ENCODE measurements at places on chromosomes 12 and 14.

- DNase-seq, result no peak
Observed at GRCh38 chr12:84572196-84572595, 340.4 kb downstream of the SLC6A15 start.

- no peak for DNase-seq
Observed at GRCh38 chr14:99872786-99873440, 79.7 kb downstream of the EML1 start.

- DNase-seq, result peak; percentile 68
Observed at GRCh38 chr14:20530771-20531571, 25.6 kb downstream of the RNASE10 start.

DNA sequence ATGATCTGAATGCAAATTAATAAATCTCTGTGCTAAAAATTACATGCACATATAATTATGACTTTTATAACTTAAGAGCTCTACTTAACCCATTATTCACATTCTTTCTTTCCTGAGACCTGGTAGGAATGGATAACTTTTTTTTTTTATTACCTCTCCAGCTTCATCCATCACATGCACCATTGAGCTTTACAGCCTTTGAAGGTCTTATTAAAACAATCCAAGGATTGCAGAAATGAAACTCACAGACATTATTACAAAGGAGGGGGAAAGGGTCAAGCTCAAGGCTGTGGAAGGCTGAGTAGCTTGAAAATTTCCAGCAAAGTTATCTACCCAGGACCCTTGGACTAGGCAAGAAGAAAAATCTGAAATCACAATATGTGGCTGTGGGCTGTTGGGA is 202.5 kb upstream of the GRIP1 start:
- DNase-seq, result no peak

- no peak for DNase-seq
Observed at GRCh38 chr12:48486679-48487078, 4.4 kb downstream of the C12orf54 start.

DNA sequence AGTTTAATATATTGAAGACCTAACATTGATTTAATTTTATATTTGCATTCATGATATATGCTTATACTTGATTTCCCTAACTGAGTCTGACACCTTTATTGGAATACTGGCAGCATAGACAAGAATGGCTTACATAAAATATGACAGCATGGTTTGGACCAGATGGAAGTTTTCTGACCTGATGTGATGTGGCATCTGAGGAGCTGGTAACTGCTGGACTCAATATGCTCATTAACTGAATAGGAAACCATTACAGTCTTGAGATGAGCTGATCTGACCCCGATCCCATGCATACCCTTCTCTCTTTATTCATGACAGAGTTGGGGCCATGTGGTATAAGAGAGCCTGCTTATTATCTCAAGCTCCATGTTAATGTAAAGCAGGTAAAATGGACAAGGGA is 604.8 kb upstream of the SEL1L start:
- DNase-seq, result no peak

- DNase-seq, result peak; percentile 81
Observed at GRCh38 chr14:74905595-74906142, 17.4 kb downstream of the RPS6KL1 start.

- DNase-seq, result no peak
Observed at GRCh38 chr14:78508023-78508422, 337.9 kb downstream of the NRXN3 start.

DNA sequence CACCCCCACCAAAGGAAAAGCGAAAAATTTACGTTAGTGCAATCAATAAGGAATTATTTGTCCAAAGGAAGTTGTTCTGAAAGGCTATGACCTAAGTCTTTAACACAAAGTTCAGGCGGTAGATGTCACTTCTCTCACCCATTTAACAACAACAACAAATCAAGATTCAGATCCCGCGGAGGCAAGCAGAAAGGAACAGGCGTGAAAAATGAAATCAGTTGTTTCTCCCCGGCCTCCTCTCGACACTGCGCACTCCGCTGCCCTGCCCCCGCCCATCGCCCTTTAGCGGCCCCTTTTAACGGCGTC is 1.4 kb downstream of the DENND5B start:
- no peak for DNase-seq

GRCh38 chr14:24115422-24116127 is 826 bp upstream of the NRL start:
- no peak for DNase-seq

GRCh38 chr12:52942066-52942900 is 6.6 kb upstream of the KRT18 start:
- no peak for DNase-seq

- peak; percentile 3 for DNase-seq
Observed at GRCh38 chr12:67388331-67389138, 119.4 kb downstream of the CAND1 start.

DNA sequence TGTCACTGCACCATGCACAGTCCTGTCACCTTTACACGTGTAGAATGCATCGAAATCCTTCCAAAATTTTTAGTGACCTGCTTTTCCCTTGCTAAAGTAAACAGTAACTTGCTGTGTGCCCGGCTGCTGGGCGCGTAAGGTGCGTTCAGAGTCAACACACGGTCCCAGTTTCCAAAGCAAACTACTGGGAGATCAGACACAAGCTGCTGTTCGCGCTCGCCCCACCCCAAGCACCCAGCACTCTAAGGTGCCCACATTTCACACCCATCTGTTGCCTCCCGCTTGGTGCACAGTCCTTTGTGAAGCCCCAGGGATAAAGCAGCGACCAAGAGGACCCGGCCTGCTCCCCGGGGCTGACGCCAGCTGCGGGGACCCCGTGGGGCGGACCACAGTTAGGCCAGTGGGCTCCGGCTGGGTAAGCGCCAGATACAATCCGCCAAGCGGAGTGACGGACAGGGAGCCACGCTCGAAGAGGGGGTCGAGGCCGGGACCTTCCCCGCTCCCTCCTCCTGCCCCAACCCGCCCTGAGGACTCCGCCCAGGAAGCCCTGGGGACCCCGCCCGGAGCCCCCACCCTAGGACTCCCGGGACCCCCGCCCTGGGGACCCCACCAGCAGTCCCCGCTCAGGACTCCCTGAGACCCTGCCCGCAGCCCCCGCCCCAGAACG is 633 bp downstream of the STX2 start:
- DNase-seq, result peak; percentile 26

DNA sequence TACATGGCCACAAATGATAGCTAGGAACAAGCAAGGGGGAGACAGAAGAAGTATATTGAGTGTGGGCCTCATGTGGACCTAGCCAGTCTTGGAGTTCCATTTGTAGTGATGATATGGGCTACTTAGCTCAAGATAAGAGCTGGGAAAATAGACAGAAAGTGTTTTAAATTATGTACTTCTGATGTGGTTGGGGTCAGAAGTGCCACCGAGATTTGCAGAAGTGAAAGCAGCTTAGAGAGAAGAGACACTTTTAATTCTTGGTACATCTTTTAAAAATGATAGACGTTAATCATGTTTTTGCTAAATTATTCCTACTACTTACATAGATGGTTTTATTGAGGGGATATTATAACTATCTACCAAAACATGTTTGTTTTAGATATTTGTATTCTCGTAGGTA is 198.3 kb upstream of the PDZRN4 start:
- DNase-seq, result no peak

DNA sequence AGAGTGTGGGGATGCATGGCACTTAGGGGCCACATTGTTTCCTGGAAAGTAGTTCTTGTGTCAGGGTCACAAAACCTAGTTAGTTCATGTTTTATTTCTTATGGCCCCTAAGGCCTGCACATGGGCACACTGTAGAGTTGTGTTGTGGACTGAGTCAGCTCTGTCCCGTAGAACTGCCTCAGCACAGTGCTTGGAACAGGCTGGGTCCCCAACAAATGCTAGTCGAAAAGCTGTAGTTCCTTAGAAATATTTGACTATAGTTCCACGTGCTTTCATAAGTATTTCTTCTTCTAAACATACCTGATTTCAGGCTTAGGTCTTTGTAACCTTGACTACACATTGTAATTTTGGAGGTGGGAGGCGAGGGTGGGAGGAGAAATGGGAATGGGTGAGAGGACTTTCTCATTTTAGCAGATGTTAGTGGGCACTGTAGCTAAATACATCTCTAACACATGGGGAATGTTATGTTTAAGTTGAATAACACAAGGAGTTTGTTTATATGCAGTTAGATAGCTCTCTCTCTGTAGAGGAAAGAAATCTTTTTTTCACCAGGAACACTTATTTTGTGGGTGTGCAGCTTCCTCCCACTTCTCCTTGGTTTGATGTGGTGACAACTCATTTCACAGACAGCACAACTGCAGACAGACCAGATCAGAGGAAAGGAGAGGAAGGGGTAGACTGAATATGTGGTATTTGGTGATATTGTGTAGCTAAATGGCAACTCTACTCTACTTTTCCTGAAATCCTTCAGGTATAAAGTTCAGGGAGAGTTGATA is 39.5 kb upstream of the DACT1 start:
- no peak for DNase-seq

DNA sequence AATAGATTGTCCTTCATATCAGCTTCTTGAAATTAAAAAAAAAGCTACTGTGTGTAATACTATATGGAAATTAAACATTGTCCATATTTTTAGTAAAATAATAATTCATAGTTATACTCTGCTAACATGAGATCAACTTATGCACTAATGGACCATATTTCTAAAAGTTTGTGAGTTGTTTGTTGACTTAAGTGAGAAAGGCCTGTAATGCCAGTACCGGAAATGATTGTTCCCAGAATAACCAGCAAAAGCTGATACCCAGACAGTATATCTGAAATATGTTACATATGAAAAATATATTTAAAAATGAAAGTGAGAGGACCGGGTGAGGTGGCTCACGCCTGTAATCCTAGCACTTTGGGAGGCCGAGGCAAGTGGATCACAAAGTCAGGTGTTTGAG is 35.9 kb downstream of the WNK1 start:
- DNase-seq, result no peak

GRCh38 chr14:75088153-75088552 is 18.7 kb downstream of the ZC2HC1C start:
- no peak for DNase-seq

GRCh38 chr12:32252199-32253073 is 145.8 kb downstream of the BICD1 start:
- no peak for DNase-seq

DNA sequence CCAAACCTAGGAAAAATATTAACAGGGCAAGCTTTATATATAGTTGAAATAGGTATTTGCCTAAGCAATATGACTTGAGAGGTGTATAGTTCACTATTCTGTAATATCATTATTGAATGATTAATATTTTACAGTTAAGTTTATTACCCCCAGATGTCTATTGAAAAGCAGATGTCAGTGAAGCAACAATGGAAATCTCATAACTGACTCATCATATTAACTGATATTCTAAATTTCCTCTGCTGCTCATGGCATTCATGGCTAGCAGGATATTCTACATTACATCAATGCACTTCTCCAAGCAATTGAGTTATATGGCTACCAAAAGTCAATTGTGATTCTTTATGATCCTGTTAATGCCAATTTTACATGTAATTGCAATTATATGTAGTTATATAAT is 9.7 kb upstream of the MAGOHB start:
- DNase-seq, result no peak

GRCh38 chr14:105939810-105940508 is 413.6 kb downstream of the TMEM121 start:
- no peak for DNase-seq

- DNase-seq, result no peak
Observed at GRCh38 chr14:106436310-106436905, 910.0 kb downstream of the TMEM121 start.

GRCh38 chr12:76945867-76946266 is 67.0 kb upstream of the CSRP2 start:
- DNase-seq, result no peak
